Fibroblast of lung (primary cell): ENCODE measurements at places on chromosomes 3 and 15. TPM values are rescaled to one million over a fixed set of nuclear protein-coding genes. Genes with fewer than 3 reads are reported as not detected.

Gene ATRIP
- 5.0 and 7.0 TPM in 2 replicates for polyA plus RNA-seq

Gene GPR62
- 0.02 TPM in 1 of 2 replicates, not detected in the other for polyA plus RNA-seq

Gene TMIE
- 0.03 and 0.27 TPM in 2 replicates for polyA plus RNA-seq

Gene RTP3
- polyA plus RNA-seq: not detected in 2 replicates

Gene DNAH12
- polyA plus RNA-seq: 0.06 and 0.12 TPM in 2 replicates
